ENCODE measurements at places on chromosomes 1 and 21.

- no peak for DNase-seq
Measured at GRCh38 chr1:173914366-173914871, 2.7 kb downstream of the SERPINC1 start.

- DNase-seq = no peak
Measured at GRCh38 chr1:218330043-218330623, 15.0 kb upstream of the TGFB2 start.

- no peak for DNase-seq
Measured at GRCh38 chr1:4109628-4109940, 209.5 kb upstream of the C1orf174 start.

GRCh38 chr1:220342853-220343252, 70.6 kb upstream of the RAB3GAP2 start:
- DNase-seq = no peak

DNA sequence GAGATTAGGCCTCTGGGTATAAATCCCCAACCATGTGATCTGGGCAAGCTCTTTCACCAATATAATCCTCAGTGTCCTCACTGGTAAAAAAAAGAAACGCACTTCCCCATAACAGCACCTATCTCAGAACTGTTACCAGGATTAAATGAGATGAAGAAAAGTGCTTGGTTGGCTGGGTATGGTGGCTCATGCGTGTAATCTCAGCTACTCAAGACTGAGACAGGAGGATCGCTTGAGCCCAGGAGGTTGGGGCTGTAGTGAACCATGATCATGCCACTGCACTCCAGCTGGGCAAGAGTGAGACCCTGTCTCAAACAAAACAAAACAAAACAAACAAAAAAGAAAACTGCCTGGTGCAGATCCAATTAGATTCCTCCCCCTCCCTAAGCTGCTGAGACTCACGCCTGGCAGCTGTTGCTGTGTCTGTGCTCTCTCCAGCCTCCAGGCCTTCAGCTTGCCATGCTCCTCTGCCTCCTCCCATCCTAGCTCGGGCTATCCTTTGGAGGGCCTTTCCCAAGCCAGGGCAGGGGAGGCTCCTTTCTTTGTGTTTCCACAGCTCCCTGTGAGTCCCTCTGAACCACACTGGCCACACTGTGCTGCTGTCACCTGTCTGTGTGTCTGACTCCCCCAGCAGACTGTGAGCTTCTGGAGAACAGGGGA, 19.0 kb downstream of the CYB5RL start:
- DNase-seq = no peak

GRCh38 chr1:10941891-10942541, 70.4 kb upstream of the TARDBP start:
- peak; percentile 58 for DNase-seq

- no peak for DNase-seq
Measured at GRCh38 chr1:43522431-43522775, 8.3 kb upstream of the PTPRF start.

DNA sequence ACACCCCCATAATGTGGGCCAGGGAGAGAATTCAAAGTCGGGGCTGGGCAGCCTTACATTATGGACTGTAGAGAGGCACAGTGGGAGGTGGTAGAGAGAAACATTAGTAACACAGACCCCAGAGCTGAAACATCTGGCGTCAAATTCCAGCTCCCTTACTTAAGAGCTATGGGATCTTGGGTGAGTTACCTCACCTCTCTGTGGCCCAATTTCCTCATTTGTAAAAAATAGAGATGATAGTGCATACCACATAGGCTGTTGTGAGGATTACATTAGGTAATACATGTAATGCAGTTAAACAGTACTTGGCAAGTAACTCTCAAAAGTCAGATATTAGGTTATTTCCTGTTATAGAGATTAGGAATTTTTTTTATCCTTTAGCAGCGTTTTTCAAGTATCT, 160.5 kb upstream of the KIAA0040 start:
- DNase-seq = no peak

- no peak for DNase-seq
Measured at GRCh38 chr1:241475671-241476070, 43.9 kb downstream of the FH start.

- DNase-seq = no peak
Measured at GRCh38 chr1:59520827-59521418, 224.0 kb downstream of the FGGY start.

GRCh38 chr1:92923664-92924063, 37.6 kb downstream of the DIPK1A start:
- DNase-seq = no peak

DNA sequence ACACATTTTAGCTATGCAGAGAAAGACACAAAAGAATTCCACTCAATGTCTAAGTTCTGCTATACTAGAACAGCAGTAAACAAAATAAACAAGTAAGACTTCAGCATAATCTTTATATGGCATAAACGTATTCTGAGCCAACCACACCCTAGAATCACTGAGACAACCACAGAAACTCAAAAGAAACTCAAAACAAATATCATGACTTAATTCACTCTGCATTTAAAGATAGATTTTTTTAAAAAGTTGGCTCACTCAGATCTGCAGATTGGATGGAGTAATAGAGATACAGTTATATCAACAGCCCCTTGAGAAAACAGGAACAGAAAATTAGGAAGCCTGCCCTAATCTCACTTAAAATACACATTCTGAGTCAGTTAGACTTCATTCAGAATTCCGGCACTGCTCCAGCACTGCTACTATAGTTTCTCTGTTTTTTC, 95.0 kb downstream of the COL24A1 start:
- no peak for DNase-seq

GRCh38 chr1:219660666-219661463, 48.0 kb upstream of the ZC3H11B start:
- DNase-seq = no peak

GRCh38 chr1:5811419-5811818, 180.8 kb downstream of the NPHP4 start:
- no peak for DNase-seq

DNA sequence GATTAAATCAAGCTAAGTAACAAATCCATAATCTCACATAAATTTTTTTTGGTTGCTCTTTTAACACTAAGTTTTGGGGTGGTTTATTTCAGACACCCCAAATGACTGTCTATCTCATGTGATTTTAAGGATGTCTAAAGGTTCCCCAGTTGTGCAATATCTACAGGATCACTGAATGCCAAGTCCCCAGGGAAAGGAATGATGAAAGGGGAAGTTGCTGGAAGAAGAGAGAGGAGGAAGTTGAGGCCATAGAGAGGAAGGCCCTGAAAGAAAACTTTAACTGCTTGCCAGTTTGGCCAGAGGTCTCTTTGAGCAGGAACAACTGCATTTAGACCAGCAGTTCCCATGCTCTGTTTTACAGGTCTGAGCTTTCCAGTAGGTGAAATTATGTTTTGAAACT, 27.5 kb upstream of the SLC19A2 start:
- no peak for DNase-seq

DNA sequence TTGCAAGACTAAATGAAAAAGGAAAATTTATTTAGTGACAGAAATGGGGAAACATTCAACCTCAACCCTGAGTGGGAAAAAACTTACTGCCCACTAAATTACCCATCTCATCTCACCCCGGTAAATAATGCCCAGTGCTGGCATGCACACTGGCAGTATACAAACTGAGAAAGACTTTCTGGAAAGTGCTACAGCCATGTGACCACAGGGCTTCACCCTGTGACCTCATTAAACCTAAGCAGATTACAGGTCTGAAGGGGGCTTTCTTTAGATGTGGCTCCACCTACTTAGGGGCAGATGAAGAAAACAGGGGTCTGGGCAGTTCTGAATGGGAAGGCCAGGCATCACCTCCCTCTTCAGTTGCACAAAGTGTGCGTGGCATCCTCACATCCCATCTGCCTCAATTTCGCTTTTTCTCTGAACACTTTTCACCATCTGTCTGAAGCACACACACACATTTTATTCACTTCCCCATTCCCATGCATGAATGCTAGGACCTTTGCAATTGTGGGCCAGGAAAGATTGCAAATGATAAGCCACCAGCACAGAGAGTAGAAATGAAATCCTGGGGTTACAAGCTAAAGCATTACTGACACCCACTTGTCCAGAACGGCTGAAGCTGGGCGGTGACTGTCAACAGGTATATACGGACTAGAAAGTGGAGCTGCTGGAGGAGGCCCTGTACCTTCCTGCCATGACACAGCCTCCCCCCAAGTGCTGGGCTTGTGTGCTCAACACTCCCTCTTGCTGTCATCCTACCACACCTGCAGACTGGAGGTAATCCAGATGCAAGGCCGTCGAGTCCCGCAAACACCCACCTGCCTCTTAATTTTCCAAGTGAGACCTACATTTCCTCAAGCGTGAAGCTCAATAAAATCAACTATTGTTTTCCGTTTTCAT, 2.7 kb downstream of the NADK start:
- DNase-seq = no peak

DNA sequence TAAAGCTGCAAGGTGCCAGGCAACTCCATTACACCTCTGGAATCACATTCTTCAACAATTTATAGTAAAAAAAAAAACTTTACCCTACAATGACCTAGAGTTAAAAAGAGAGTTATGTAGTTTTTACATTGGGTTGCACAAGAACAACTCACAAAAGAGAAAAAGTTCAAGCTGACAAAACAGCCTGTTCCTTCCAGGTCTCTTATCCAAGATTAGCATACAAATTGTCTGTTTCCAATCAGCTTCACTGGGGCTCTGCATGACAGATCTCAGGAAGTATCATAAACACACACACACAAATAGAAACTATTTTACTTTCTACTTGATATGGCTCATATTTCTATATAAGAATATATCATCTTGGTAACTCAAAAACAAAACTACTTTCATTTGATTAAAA, 154.6 kb downstream of the PCNX2 start:
- DNase-seq = no peak

DNA sequence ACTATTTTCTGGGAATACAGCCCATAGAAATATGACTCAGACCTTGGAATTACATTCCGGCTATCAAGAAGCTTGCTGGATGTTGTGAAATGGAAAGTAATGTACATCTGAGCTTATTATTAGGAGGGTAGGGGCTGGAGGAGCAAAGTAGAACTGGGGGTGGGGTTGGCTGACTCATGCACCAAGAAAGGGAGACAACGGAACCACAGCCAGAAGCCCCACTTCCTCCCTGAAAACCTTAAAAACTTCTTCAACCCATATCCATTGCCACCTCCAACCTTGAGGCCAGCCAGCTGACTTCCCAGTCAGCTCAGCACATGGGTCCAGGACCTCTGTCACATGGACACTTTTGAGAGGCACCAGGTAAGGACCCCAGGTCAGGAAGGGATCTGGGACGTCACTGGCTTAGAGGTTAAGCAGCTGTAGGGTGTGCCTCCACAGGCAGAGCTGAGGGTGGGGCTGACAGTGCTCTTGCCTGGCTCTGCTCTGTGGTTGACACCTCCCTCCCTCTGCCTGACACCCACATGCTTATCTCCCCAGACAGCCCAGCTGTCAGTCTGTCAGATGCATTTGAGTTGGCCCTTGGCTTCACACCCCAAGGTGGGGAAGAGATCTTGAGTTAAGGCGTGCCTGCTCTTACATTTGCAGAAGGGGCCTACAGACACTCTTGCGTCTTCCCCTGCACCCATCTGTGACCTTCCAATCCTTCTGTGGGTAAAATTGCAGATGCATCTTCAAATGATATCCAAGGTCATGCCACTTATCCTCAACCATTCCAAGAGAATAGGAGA, 5.7 kb upstream of the ZNF683 start:
- peak; percentile 54 for DNase-seq

DNA sequence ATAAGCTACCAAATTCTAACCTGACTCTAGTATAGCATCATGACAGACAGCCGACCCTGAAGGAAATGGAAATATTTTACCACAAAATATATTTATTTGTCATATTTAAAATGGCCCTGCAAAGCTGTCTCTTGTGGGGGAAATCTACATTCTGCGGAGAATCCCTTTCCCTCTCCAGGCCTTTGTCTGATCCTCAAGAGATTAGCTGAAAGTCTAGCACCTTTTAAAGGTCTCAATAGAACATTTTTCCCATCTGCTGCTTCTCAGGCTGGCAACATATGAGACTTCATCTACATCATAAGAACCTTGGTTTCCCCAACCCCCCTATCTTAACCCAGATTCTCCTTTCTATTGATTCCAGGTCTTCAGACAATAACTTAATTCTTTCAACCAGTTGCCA, 1.7 kb upstream of the OR11L1 start:
- DNase-seq = no peak

DNA sequence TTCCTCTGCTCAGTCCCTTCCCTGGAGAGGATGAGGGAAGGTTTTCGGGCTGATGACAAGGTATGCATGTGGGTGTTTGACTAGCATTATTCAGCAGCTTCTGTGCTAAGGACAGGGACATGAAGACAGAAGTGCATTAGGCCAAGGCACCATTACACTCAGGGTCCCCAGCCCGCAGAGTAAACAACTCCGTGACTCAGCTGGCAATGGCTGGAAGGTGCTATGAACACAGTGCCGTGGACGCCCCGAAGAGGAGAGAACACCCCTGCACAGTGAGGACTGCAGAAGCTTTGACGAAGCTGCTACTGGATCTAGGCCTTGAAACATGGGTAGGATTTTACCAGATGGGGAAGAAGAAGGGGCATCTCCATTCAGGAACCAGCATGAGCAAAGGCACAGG, 13.7 kb upstream of the EPS8L3 start:
- DNase-seq = no peak

- DNase-seq = no peak
Measured at GRCh38 chr21:37699024-37699775, 217.1 kb downstream of the KCNJ6 start.

GRCh38 chr1:42431514-42431913, 24.3 kb downstream of the ZMYND12 start:
- no peak for DNase-seq

GRCh38 chr1:181809991-181810545, 251.4 kb downstream of the ZNF648 start:
- DNase-seq = no peak

DNA sequence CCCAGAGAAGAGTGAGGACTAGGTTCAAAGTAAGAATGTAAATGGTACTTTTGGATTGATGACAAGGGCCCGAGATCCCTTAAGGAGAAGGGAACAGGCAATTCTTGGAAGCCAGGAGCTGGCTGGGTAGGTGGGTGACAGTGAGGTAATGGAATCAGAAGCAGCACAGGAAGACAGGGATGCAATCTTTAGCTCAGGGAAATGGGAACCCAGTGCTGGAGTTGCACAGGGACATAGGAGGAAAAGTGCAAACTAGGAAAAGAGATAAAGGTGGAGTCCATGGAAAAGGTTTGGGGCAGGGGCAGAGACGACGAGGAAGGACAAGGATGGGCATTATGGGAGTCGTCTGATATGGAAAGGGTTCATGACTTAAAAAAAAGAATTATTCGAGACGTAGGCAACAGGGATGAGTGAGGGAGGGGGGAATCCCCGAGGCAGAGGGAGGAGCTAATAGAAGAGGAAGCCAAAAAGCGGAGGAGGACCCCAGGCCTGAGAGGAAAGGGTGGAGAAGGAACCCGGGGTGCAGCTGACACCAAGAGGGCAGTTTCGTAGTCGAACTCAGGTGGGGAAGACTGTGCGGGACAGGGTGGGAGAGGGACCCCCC, 495 bp downstream of the PI4KB start:
- DNase-seq = no peak

DNA sequence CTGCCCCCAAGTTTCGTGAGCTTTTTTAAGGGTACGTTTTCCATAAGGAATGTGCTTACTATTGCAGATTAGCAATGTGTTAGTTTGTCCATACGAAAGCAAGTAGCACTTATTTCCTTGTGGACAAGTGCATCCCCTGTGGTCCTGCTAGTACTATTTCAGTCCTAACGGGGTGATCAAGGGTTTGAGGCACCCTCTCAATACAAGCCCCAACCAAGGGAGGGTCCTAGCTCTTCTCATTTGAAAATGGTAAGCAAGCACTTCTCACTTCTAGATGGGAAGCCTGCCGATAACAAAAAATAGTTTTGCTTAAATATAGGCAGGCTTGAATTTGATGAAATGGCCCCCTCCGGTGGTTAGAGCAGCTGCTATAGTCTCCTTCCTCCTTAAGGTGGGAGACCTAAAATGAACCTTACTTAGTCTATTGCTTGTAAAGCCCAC, 64.0 kb upstream of the HMCN1 start:
- no peak for DNase-seq

GRCh38 chr1:115668579-115668978, 26.8 kb downstream of the VANGL1 start:
- no peak for DNase-seq

All from T-helper 17 cell (primary cell).